ENCODE measurements at places on chromosomes 4 and X.
A peak's percentile ranks its signal among the peaks of the same experiment; 100 is the strongest.

GRCh38 chrX:68672581-68673318 lies 25.3 kb downstream of the STARD8 start:
- no peak for DNase-seq

- DNase-seq: no peak
Observed at GRCh38 chr4:101075536-101075935, 271.8 kb downstream of the PPP3CA start.

GRCh38 chrX:12563121-12563520 lies 228.1 kb upstream of the PRPS2 start:
- no peak for DNase-seq

DNA sequence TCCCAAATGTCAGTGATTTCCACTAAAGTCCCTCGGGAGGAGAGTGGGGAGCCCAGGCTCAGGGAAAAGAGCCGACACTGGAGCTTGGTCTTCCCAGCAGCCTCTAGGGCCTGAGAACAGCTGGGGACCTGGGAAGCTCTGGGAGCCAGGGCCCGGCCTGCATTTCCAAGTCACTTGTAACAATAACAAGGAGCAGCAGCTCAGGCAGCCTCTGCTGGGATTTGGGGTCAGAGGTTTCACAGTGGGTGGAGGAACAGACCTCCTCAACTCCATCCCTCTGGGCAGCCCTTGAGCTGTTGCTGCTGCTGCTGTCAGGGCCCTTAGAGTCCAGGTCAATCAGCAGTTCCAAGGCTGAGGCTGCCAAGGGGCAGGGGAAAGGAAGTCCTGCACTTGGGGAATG lies 11.1 kb downstream of the STARD8 start:
- no peak for DNase-seq

- no peak for DNase-seq
Observed at GRCh38 chr4:13920111-13920875, 292.8 kb upstream of the BOD1L1 start.

DNA sequence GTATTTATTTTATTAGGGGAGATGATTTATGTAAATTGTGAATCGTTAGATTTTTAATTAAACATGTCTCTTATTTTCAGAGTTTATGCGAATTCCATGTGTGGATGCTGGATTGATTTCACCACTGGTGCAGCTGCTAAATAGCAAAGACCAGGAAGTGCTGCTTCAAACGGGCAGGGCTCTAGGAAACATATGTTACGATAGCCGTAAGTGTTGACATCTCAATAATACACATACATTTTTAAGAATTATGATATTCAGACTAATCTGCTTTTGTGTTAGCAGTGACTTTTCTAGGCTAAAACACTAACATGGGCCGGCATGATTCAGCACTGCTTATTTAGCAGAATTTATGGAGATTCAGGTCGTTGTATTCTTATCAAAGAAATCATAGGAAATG lies 91.2 kb downstream of the RAP1GDS1 start:
- no peak for DNase-seq

- peak; percentile 65 for DNase-seq
Observed at GRCh38 chrX:115940888-115941332, 229.6 kb upstream of the AGTR2 start.

DNA sequence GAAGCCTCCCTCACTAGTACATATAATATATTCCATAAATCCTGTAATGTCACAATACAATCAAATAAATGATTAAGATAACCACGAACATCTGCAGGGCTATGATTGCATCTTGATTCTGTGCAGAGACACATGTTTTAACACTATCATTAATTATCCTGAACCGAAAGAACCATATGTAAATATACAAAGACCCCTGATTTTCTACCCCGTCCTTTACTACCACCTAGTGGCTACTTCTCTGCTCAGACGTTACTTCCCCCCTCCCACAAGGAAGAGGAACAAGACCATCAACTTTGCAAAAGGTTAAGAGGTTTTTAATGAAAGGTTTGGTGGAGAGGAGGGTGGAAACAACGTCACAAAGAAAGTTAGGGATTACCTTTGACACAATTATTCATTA lies 134.0 kb downstream of the COL4A6 start:
- no peak for DNase-seq

DNA sequence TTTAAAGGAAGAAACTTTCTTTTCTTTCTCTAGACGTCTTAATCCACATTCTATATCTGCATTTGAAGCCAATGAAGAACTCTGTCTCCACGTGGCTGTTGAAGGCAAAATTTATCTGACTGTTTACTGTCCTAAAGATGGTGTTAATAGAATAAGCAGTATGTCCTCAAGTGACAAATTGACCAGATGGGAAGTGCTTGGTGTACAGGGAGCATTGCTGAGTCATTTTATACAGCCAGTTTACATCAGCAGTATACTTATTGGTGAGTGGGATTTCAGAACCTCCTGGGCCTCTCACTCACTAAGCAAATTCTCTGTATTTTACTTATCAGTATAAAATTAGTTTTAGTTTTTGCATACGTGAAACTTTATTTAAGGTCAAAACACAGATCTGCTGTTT lies 33.7 kb downstream of the ADAD1 start:
- no peak for DNase-seq

- DNase-seq: no peak
Observed at GRCh38 chr4:119246177-119246733, 33.7 kb downstream of the USP53 start.

GRCh38 chrX:48802089-48802904 lies 430 bp downstream of the HDAC6 start:
- DNase-seq: peak; percentile 40

DNA sequence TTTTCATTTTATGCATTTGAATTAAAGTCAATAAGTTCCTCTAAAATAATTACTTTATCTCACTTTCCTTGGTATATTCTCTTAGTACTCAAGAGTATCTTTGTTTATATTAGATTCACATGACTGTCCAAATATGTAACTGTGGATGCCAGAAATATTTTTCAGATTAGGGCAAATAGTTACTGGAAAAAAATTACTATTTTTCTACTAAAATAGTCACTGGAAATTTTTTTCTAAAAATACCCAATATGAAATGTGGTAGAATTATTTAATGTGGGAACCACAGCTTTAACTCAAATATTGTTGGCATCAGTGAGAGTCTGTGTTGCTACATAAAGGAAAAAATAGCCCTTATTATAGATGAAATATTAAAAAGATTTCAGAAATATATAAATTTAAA lies 70.4 kb upstream of the NMU start:
- no peak for DNase-seq

DNA sequence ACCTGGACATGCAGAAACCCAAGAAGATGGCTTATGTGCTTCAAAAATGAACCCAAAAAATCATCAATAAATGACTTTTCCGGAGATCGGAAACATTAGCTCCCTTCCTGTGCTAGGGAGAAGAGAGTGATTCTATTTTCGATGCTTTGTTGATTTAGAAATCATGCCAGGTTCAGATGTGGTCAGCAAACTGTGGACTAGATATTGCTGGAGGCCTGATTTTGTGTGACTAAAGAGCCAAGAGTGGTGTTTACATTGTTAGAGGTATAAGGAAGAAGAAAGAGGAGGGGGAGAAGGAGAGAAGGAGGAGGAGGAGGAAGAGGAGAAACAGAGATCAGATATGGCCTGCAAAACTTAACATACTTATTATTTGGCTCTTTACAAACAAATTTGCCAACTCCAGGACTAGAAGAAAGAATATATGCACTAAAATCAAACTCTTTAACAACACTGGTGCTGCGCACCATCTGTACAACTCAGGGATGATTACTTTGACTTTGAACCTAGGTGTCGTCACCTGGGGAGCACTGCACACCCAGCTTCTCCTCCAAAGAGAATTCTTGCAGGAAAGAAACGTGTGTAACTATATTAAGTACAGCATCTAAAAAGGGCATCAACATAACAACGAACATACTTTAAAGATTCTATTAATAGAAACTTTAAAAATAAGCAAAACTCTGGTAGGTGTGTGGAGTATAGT lies 664.9 kb upstream of the LCORL start:
- DNase-seq: no peak

DNA sequence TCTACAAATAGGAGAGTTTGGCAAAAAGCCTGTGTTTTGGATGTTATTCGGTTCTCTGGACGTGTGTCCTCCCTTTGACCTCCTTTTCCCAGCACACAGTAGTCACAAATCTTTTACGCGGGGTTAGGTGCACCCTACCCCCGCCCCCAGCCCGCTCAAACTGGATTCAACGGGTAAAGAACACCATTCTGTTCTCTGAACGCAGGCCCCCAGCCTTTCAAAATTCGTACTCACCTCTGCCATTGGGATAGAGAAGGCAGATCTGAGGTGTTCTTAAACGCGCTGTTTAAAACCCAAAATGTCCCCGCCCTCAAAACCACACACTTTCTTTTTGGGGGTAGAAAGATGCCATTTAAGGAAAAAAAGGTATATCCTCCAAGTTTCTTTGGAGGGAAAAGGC lies 2.7 kb downstream of the LEF1 start:
- peak; percentile 56 for DNase-seq

DNA sequence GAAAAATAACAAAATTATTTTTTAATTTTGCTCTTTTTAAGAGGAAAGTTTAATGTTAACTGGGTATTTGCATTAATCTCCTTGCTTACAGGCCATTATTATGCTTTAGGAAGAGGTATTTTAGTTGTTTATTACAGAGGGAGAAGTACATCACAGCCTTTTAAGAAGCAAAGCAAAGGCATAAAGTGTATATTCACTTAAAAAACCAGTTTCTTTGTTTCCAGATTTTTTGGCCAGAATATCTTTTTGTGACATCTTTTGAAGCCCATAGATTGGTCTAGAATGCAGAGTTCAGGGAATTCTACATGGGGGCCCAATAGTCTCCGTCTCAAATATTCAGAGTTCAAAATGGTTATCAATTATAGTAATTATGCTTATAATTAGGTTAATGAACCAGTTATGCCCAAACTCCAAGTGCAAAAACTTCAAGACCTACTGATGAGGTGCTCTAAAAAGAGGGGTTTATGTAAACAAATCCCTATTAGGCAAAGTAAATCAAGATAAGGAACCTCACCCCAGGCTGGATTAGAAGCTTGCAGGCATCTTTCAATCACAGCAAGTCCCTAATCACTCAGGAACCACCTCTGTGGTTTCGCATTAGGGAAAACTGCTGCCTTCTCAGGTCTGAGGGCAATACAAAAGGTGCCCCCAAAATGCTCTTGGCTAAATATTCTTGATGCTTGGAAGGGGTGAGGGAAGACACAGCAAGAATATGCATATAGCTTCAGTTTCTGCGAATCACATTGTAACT lies 1.4 kb downstream of the CXXC4 start:
- no peak for DNase-seq

- DNase-seq: no peak
Observed at GRCh38 chr4:94302191-94302590, 40.4 kb downstream of the HPGDS start.

- no peak for DNase-seq
Observed at GRCh38 chr4:53281438-53281837, 84.4 kb downstream of the SCFD2 start.

DNA sequence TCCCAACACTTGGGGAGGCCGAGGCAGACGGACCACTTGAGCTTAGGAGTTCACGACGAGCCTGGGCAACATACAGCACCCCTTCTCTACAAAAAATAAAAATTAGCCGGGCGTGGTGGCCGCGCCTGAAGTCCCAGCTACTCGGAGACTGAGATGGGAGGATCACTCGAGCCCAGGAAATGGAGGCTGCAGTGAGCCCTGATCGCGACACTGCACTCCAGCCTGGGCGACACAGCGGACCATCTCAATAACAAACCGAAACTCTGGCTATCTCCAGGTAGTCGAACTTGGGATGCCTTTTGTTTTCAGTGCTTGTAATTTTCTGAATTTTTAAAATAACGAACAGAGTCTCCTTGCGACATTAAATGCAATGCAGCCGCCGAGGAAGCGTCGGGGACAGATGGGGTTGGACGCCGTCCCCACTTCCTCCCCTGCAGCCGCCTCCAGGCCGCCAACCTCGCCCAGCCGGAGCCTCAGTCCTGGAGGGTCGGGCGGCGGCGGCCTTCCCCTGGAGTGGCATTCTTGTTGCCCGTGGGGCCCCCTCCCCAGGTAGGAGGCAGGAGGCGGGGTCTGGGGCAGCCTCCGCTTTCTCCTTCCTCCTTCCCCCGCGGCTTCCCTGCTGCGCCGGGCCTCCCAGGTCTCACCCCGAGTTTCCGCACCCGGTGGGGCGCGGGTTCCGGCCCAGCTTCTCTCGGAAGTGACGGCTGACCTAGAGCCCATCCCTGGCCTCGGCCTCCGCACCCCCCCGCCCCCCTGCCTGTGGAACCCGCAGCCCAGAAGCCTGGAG lies 14.6 kb downstream of the HMX1 start:
- no peak for DNase-seq

DNA sequence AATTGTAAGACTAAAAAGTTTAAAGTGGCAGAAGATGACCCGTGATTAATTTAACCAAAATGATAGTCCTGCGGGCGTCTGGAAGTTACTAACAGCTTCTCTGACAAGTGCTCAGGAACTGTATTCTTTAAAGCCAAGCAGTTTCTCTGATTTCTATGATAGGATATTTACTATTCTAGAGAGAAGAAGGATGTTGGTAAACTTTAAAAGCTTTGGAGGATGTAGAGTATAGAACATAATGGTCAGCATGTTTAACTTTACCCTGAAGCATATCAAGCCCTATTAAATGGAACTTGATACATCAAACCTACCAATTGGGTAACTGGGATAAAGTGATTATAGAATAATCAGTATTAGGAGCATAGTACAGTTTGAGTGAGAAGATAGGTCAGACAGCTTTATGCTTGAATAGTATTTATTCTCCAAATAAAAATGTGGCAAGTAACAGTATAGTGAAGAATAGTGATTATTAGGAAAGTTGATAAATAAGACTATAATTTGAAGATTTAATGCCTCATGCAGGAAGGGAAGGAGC lies 1.8 kb downstream of the STIM2 start:
- no peak for DNase-seq

- no peak for DNase-seq
Observed at GRCh38 chr4:2093265-2093664, 34.1 kb downstream of the NAT8L start.

DNA sequence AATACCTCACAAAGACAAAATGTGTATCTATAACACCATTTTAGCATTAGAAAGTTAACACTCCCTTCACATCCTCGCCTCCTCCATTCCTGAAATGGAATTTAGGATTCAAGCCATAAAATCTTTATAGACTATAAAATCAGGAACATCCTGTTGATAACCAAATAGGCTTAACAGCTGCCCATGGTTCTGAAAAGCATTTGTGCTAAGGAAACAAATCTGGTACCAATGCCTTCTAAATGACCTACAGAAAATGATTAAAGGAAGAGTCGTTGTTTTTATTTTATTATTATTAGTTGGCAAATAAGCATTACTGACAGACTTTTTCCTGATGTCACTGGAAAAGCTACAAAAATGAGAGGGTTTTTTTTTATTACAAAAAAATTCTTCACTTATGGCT lies 79.8 kb downstream of the PAPSS1 start:
- DNase-seq: no peak

GRCh38 chrX:153633607-153634180 lies 13.3 kb upstream of the DUSP9 start:
- DNase-seq: no peak

DNA sequence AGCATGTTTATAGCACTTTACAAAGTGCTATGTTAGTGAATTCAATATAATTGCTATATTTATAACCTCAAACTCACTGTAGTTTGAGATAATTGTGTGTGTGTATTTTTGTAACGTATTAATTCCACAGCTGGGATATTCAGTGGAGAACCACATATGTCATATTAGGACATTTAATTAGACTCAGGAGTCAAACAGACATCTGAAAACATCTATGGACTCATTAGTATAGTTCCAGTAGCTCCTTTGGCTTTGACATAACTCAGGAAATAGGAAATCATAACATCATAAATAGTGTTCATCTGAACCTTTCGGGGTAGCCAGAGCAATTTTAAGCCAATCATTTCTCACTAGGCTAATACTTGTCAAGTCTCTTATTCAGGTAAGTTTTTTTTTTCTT lies 38.8 kb downstream of the NAA11 start:
- no peak for DNase-seq

All from CD4-positive, alpha-beta T cell treated with Interleukin-6 at 100 ng/mL for 8 hours (primary cell).